ENCODE measurements at places on chromosomes 6 and 20.

DNA sequence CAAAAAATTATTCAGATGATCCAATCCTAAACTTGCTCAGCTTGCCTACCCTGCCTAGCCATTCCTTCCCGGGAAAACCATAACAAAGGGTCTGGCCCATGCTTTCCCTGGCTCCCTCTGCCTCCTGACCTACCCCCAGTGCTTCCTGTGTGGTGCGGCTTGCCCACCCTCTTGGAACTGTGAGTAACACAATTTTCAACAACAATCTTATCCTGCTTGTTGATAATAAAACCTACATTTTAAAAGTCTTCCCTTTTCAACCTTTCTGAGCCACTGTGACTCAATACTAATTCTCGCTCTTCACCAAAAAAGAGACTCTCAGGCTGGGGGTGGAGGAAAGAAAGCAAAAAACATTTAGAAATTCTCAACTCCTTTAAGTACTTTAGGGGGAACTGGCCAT, 18.0 kb downstream of the EXOC2 start:
- no peak for DNase-seq

DNA sequence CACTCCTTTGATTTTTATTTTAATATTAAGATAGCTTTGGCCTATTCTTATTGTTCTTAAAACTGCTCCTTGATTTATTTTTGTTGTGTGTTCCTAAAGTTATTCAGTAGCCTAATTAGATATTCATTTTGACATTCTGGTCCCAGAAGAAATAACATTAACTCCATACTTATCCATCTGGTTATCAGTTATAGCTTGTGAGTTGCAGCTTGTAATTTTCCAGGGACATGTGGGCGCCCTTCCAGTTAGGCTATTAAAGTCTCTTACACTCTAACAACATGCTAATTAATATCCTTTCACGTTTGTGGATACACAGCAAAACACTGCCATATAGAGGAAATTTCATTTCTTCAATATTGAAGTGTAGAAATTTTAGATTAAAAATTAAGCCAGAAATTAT, 987.5 kb downstream of the HACE1 start:
- DNase-seq, result no peak

DNA sequence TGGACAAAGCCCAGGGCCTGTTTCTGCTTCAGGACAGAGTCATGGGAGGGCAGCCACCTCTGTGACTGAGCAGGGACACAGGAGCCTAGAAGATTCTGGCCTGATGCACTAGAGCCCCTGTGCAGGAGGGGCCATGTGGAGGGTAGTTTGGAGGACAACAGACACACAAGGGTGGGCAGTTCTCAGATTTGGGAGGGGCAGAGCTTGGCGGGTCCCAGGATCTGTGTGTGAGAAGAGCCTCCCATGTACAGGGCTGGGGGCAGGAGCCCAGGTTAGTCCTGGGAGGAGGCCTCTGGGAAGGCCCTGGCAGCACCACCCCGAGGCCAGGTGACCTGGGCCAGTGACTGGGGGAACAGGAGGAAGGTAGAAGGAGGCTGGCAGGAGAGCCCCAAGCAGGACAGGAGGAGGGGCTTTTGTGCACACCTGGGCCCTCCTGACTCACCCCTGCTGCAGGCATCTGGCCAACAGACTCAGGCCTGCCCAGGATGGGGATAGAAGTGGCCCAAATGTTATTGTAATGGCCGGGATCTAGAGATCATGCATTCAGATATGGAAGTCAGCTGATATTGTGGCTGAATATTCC, 1.4 kb upstream of the ULBP3 start:
- no peak for DNase-seq

GRCh38 chr6:13735031-13735430, 23.4 kb upstream of the RANBP9 start:
- no peak for DNase-seq

GRCh38 chr6:160022793-160023192, 53.9 kb downstream of the IGF2R start:
- no peak for DNase-seq

Data from stimulated activated CD4-positive, alpha-beta T cell treated with anti-CD3 and anti-CD28 coated beads, Interleukin-4, amount 100 ng/mL, for 48 hours (primary cell).